Neural crest cell (in vitro differentiated cells): ENCODE measurements at places on chromosomes 1 and 21.
A peak's percentile ranks its signal among the peaks of the same experiment; 100 is the strongest.

DNA sequence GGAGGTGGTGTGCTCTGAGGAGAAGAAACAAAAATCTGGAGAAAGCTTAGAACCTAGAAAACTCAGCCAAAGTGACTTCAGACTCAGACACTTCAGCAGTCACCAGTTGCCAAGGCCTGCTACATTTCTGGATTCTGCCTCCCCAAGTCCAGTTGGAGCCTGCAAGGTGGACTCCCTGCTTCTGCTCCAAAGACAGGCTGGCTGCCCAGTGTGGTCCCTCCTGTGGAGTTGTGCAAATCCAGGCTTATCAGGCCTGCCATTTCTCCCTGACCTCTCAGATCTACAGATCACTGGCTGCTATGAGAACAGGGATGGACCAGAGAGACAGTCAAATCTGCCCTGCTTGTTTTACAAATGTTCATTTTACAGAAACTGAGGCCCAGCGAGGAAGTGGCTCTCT is 9.9 kb downstream of the CACHD1 start:
- DNase-seq = no peak

DNA sequence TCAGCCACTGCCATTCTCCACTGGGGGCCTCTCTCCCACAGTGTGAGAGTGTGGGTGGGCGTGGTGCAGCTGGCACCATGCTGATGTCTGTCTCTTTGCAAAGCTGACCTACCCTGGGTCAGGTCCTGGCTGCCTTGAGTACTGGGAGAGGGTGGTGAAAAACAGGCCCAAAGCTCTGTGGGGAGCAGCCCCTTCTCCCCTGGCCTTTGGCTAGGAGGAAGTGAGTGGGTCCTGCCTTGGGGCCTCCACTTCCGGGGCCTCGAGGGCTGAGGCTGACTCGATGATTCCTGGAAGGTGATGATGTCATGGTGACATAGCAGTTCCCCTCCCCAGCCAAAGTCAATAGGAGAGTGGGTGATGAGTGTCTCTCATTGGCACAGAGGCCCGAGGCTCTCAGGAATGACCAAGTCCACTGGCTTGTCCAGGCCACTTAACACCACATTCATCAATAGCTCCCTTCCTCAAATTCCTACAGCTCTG is 53.0 kb downstream of the IER5 start:
- DNase-seq = no peak

DNA sequence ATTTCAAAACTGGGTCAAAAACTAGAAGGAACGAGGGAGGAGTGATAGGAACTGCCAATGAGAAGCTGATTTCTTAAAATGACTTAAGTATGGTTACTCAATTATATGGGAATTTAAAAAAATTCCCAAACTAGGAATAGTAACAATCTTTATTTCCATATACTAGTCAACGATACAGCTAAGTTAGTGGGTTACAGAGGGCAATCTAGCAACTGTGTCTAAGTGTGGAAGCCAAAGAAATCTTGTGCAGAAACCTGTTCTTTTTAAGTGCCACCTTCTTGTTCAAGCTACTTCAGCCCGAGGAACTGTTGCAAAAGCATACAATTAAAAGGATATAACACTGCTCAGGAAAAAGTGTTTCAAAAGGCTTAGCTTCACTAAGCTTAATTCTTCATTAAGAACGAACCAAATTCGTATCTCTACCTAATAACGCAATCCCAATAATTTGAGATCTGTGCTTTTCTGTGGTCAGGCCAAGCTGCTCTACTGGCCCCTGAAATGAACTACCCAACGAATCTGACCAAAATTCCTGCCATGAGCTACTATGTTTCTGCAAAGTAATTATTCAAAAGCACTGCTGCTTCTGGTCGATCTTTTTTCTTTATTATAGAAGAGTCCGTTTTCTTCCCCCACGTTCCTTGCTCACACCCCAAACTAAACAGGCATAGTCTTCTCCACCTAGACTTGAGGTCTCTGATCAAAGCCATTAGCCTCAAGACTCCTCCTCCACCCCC is 1.8 kb downstream of the USP24 start:
- DNase-seq = no peak

DNA sequence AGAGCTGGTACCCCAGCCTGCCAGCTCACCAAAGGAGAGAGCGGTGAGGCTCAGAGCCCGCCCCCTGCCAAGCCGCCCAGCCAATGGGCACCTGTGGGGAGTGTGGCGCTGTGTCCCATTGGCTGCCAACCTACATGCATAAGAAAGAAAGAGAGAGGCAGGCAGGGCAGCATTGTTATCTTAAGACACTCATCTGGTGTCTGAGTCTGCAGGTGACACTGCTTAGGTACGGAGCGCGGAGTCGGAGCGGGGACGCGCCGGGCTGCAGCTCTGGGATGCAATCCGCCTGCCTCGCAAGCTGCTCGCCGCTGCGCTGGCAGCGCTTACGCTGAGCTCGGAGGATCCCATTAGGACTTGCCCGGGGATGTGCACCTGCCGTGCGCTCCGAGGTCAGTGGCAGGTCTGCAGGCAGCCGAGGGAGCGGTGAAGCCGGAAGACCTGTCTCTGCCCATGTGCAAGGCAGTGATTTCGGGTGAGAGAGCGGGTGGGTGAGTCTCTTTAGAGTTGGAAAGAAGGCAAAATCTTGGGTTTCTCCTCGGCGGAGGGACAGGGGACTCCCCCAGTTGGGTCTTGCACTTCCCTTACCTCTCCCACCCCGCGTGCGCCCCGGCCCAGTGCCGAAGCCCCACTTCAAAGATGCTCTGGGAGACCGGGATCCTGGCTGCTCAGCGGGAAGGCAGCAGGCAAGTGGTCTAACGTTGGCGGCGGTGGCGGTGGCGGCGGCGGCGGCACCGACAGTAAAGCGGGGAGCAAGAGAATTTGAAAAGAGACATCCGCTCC is at the start of gene BRINP2:
Gene BRINP2, plus strand, starts transcription at position 203 of the 780 bp plus-strand sequence. CDS start 58,919 bp downstream, outside the sequence.
- DNase-seq = peak; percentile 62

GRCh38 chr1:103948526-103948925 is 198.8 kb downstream of the AMY1C start:
- no peak for DNase-seq

DNA sequence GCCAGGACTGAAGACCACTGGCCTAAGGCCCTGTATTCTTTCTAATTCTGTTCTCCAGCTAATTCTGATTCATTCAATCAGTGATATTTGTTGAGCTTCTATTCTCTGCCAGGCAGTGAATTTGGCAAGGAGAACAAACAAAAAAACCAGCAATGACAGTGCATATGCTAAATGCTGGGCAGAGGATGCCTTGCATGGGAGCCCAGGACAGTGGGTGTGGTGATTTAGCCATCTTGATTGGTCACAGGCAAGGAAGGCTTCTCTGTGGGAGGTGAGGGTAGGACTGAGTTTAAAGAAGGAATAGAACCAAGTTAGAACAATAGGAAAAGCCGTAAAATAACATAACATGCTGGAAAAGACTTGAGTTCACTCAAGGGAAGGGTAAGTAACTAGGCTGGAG is 9.2 kb upstream of the CPT2 start:
- DNase-seq = no peak

- DNase-seq = no peak
These were observed 247.1 kb downstream of the CHRM3 start for GRCh38 chr1:239633432-239633831.

DNA sequence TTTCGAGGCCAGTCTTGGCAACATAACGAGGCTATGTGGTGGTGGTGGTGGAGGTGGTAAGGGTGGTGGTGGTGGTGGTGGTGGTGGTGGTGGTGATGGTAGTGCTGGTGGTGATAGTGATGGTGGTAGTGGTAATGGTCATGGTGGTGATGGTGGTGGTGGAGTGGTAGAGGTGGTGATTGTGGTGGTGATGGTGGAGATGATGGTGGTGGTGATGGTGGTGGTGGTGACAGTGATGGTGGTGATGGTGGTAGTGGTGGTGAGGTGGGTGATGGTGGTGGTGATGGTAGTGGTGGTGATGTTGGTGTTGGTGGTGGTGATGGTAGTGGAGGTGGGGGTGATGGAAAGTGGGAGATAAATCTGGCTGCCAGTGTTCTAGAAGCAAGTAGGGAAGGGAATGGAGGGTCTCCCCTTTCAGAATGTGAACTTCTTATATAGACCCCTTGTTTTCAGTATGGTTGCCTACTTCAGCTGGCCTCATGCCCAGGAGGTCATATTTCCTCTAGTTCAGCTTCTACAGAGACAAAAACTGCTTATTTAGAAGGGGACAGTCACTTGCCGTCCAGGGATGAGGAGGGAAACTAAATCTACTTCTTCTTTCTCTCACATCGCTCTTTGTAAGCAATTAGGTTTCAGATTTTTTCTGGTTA is 27.5 kb downstream of the SH3BGR start:
- no peak for DNase-seq

DNA sequence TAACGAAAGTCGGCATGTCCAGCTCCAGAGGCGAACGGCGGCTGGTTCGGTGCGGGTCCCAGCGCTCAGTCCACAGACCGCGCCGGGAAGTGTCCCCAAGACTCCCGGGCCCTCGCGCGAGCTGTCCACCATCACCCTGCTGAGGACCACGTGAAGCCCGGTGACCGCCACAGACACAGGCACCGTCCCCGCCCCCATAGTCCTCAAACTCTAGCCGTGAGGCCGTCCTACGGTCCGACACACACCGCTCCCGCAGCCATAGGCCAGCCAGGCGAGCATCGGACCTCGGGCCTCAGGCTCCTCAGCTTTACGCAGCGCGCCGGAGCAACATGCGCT is 535 bp downstream of the SETD4 start:
- DNase-seq = no peak

- peak; percentile 95 for DNase-seq
These were observed at the start of gene SLC50A1 for GRCh38 chr1:155135415-155136028. Gene SLC50A1, plus strand, starts transcription at chr1:155135852. Its CDS starts 60 bp downstream, at chr1:155135912.

DNA sequence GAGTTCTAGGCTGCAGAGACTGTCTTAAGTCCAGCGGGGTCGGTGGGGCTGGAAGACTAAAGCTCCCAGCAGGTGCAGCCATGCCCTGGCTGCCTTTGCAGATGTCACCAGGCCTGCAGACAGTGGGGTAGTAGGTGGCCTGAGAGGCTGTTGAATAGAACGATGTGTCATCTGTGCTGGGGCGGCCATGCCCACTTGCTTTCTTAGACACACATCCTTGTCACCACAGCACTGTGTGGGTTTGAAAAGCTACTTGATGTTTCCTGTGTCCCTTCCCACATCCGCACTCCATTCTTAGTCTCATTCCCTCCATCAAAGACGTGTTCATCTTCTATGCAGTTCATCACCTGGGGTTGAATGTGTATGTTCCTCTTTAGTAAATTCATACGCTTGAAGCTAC is 184.5 kb upstream of the TMEM51 start:
- DNase-seq = no peak

DNA sequence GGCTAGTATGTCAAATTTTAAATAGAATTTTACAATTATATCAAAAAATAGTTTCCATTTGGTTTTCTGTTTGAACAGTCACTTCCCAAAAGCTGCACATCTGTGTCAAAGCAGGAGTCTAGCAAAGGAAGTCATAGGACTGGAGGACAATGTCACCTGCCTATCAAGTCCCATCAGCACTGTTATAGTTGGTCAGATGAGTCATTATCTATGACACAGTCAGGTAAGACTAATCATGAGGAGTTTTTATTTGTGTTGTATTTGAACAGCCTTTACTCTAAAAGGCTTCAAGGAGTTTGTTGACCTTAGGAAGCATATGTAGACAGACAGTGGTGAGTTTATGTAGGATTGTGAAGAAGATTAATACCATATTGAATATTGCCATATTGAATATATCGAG is 74.2 kb upstream of the QSOX1 start:
- DNase-seq = no peak

DNA sequence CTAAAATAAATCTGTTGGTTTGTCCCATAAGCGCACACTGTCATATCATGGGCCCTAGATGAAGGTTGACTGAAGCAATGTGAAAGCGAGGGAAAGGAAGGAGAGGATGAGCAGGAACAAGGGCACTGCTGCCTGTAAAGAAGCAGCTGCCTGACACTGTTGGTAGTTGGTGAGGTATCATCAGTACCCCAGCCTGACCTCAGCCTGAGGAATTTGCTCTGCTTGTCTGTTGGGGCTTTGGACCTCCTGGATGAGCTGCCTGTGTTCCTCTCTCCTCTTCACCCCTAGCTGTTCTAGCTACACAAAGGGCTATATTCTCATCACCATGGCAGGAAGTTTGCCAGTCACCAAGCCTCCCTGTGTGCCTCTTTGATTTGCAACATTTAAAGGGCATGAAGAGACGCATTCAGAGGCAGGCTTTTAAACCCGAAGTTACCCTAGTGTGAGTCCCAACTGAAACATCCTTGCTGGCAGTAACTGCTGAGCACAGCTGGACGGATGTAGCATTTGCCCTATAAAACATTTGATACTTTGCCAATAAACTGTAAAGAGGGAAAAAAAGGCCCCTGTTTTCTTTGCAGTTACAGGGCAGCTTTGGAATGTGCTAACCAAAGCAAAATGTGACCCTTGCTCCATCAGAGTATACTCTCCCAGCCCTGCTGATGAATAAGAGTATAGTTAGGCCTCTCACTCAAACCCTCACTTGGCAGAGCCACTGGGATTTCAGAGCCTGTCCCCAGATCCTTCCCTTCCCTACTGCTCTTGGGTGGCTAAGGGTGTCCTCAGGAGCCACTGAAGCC is 22.2 kb upstream of the SPATA6 start:
- DNase-seq = no peak

- no peak for DNase-seq
These were observed 25.1 kb upstream of the RUNX3 start for GRCh38 chr1:24955161-24955560.

DNA sequence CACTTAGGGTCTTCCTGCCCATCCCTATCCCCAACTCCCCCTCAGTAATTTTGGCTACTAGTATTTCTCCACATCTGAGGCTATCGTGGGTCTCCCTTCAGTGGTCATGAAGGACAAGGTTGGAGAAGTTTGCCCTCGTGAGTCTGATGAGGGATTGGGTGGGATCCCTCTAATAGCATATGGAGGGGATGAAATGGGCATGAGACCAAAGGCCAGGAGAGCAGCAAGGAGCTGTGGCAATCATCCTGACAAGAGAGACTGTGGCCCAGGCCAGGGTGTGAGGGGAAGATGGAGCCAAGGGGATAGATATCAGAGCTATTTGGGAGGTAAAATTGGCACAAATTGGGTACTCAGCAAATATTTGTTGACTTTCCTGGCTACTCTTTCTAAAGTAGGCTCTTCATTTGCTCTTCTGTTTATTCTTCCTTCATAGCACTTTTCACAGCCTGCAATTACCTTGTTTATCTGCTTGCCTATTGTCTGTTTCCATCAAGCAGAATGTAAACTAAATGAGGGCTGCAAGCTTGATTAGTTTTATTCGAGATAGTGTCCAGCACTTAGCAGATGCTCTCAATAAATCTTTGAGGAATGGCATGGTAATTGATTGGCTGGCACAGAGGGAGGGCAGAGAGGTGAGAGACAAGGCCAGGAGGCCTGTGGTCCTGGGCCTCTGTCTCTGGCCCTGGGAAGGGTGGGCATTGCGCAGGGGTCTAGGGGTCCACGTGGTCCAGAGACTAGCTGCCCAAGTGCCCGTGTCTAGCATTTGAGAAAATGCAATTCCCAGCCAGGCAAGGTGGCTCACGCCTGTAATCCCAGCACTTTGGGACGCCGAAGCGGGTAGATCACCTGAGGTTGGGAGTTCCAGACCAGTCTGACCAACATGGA is 1.5 kb upstream of the PLK3 start:
- no peak for DNase-seq

GRCh38 chr1:11564237-11564636 is 85.3 kb downstream of the DISP3 start:
- DNase-seq = no peak
